Bronchial smooth muscle cell (primary cell): ENCODE measurements at places on chromosomes 16 and 17. TPM values are rescaled to one million over a fixed set of nuclear protein-coding genes. Genes with fewer than 3 reads are reported as not detected.

Gene CCDC200
- total RNA-seq, result 0.16 TPM in 1 of 2 replicates, not detected in the other

Gene CD300E
- total RNA-seq, result not detected in 2 replicates

Gene ITGA3
- total RNA-seq, result 7.9 and 22.2 TPM in 2 replicates

Gene TBX2
- 26.5 and 31.3 TPM in 2 replicates for total RNA-seq

Gene PYY
- total RNA-seq, result 0.16 TPM in 1 of 2 replicates, not detected in the other

Gene TPSAB1
- total RNA-seq, result not detected in 2 replicates

Gene UBE2I
- 35.6 and 35.7 TPM in 2 replicates for total RNA-seq

Gene CIITA
- 0.26 and 0.32 TPM in 2 replicates for total RNA-seq

Gene MSLN
- total RNA-seq, result not detected in 2 replicates

Gene NPIPA8
- total RNA-seq, result 0.16 and 10.9 TPM in 2 replicates
